ENCODE measurements at places on chromosomes 4 and X. TPM values are rescaled to one million over a fixed set of nuclear protein-coding genes. Genes with fewer than 3 reads are reported as not detected.

Gene MAGEB10
- not detected for total RNA-seq

Gene SERTM2
- total RNA-seq, result 0.58 TPM

Gene CCSER1
- 0.90 TPM for total RNA-seq

Gene NPFFR2
- 0.26 TPM for total RNA-seq

Gene COL4A6
- total RNA-seq, result 10.4 TPM

Gene GPR50
- 1.6 TPM for total RNA-seq

Gene FDCSP
- not detected for total RNA-seq

Gene PLAC1
- not detected for total RNA-seq

GRCh38 chrX:135009838-135010237 is 12.5 kb downstream of the RTL8B start:
- DNase-seq, result no peak

DNA sequence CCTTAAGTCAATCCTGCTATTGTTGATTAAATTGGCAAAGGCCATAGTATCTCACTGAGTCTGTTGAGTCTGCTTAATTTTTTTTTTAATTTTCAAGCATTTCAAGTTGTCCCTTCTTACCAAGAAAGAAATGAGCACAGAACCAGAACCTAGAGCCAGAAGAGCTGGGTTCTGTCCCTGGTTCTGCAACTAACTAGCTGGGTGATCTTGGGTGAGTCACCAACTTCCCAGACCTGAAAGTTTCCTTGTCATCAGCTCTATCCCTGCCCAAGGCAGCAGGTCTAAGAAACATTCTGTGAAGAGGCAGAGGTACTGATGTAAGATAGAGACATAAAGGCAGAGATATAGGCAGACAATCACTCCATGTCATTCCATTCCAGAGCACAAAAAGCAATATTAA is 17.3 kb downstream of the TEC start:
- DNase-seq, result no peak

- DNase-seq, result no peak
Measured at GRCh38 chr4:141567326-141567915, 69.0 kb upstream of the IL15 start.

- no peak for DNase-seq
Measured at GRCh38 chr4:87622303-87622702, 14.0 kb downstream of the DSPP start.

- DNase-seq, result no peak
Measured at GRCh38 chr4:32562010-32562409, 1841.8 kb downstream of the PCDH7 start.

DNA sequence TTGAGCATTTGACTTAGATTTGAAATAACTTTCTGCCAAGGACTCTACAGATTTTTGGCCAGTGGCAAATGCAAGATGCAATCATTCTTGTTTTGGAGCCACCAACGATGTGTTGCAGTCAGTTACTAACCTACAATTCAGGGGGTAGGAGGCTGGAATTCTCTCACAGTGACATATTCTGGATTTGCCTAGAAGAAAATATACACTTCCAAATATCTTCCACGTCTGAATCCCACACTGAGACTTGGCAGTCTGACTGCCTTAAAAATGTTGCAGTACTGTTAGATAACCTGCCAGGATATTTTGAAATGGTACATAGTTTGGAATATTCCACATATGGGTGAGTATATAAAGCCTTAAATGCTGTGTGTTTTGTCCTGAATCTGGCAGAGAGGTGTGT is 27.6 kb upstream of the AGTR2 start:
- DNase-seq, result no peak

GRCh38 chrX:13761606-13762414 is 27.3 kb downstream of the OFD1 start:
- DNase-seq, result no peak

DNA sequence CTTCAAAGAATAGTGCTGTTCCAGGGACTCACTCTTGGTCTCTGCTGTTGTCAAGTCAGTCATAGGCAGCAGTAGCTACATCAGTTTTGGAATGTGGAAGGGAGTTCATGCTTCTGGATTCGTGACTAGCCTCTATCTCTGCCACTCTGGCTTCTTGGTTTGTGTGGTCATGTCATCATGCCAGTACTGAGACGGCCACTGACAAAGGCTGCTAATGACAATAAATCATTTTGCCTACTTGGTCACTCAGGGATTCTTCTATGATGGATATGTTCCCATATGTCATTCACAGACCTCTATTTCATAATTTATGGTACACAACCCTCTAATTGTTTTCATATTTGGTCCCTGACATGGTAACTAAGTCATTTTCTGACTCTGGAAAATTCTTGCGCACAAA is 450.8 kb upstream of the BOD1L1 start:
- DNase-seq, result no peak

DNA sequence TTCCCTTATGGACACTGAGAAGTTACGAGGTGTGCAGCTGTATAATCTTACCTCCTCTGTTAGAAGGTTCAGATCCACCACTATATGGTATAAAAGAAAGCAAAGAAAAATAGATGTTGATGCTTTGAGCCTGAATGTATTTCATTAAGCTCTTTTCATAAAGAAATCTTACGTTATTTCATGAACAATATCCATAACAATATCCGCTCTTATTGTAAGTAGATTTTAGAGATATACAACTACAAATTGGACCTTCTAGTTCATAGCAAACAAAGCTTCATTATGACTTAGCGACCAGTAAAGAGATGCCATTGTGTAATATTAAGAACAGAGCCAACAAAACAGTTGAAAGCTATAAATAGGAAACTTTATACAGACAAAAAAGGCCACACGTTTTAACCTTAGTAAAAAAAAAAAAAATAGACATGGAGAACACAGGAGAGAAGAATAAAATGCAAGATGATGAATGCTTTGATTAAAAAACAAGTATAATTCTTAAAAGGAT is 203.6 kb downstream of the PDGFC start:
- no peak for DNase-seq

DNA sequence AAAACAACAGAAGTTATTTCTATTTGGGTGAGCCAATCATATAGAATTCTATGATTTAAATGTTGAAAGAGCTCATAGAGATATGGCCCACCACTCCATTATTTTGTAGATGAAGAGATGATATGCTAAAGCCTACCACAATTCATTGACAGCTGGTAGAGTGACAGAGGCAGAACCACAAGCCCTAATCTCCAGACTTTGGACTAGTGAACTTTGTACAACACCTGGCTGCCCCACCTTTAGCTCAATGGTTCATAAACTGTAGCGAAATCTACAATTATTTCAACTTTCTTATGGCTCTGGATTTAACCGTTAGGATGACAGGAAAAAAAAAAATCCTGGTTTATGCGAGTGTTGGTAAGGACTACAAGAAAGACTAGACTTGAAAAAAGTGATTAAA is 50.9 kb downstream of the PRKG2 start:
- DNase-seq, result no peak

- peak; percentile 55 for DNase-seq
Measured at GRCh38 chrX:107448998-107449835, at the start of gene FRMPD3. Gene FRMPD3, plus strand, starts transcription at chrX:107449652. Its CDS starts 76,937 bp downstream, at chrX:107526589.

- no peak for DNase-seq
Measured at GRCh38 chr4:28093071-28093470, 1232.4 kb downstream of the STIM2 start.

DNA sequence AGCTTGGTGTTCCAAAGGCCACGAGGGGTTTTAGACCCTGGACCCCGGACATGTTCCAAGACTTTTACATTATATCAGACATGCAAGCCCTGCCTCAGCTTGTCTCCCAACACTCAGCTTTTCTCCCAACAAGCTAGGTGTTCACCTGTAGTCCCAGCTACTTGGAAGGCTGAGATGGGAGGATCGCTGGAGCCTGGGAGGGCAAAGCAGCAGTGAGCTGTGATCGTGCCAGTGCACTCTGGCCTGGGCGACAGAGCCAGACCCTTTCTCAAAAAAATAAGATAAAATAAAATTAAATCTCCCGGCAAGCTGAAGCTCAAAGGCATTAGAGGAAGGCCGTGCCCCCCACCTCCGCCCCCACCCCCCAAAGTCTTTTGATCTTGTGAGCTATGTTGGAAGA is 13.7 kb downstream of the CTAG1A start:
- no peak for DNase-seq

- DNase-seq, result no peak
Measured at GRCh38 chrX:79162076-79162475, 17.6 kb downstream of the GPR174 start.
